ENCODE measurements at places on chromosomes 12 and 14. TPM values are rescaled to one million over a fixed set of nuclear protein-coding genes. Genes with fewer than 3 reads are reported as not detected.

DNA sequence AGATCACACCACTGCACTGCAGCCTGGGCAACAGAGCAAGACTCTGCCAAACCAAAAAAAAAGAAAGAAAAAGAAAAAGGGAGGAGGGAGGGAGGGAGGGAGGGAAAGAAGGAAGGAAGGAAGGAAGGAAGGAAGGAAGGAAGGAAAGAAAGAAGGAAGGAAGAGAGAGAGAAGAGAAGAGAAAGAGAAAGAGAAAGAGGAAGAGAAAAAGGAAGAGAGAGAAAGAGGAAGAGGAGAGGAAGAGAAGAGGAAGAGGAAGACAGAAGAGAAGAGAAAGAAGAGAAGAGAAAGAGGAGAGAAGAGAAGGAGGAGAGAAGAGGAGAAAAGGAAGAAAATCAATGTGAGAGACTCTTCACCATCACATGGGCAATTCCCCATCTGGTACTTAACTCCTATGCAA is 57.6 kb upstream of the CRACR2A start:
- no peak for DNase-seq
- no peak overlapping the region for H3K27ac ChIP-seq
- H3K4me1 ChIP-seq: peaks cover 7% of the 10 kb centered on the region
- H3K27me3 ChIP-seq: no peaks in the 10 kb centered on the region

GRCh38 chr12:117124421-117125271 is 25.4 kb upstream of the TESC start:
- H3K36me3 ChIP-seq: no peaks in the 10 kb centered on the region
- H3K27ac ChIP-seq: no peak overlapping the region
- no peak overlapping the region for H3K4me3 ChIP-seq
- peaks cover under 1% of the 10 kb centered on the region for H3K4me1 ChIP-seq

GRCh38 chr14:67436006-67436866 is 24.3 kb upstream of the PLEK2 start:
- no peaks in the 10 kb centered on the region for H3K4me1 ChIP-seq
- no peak overlapping the region for H3K4me3 ChIP-seq
- no peak overlapping the region for H3K27ac ChIP-seq
- DNase-seq: no peak

DNA sequence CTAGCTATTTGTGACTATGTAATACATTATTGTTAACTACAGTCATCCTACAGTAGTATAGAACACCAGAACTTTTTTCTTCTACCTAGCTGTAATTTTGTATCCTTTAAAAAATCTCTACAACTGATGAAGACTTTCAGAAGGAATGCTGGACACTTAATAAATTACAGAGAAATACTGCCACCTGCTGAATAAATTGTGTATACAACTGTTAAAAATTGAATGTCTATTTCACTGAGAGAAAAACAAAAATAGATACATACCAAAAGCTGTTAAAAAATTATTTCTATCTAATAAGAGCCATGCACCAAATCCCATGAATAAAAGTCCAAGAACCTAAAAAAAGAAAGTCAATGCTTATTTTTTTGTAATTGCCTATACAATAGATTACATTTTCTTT is 6.6 kb downstream of the TSPAN19 start:
- no peak for DNase-seq
- H3K36me3 ChIP-seq: no peaks in the 10 kb centered on the region
- no peak overlapping the region for H3K27ac ChIP-seq
- no peak overlapping the region for H3K4me3 ChIP-seq

DNA sequence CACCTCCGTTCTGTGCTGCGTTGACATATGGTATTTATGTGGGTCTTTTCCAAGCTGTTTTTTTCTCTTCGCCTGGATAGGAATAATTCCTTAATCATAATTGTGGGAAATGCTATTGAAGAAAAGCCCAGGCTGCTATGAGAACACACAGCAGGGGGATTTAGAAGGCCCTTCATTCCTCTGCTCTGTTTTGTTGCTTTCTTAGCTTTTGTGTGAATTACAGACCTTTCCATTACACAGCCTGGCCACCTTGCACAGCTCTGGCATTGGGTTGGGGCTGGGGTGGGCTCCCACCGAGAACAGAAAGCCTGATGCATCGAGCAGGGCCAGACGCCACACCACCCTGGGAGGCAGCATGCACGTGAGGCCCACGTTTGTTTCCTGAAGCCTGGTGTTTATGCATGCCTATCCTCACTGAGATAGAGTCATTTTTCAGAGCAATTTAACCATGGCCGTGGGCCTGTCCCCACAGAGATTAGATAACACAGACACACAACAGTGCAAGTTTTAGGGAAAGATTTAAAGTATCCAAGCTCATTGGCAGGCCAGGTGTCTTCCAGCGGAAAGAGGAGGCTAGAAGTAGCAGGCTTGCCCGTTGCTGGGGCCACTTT is 287.6 kb upstream of the PWP1 start:
- H3K27ac ChIP-seq: no peak overlapping the region
- no peak overlapping the region for H3K4me3 ChIP-seq
- H3K36me3 ChIP-seq: peaks cover 3% of the 10 kb centered on the region
- no peak for DNase-seq
- H3K27me3 ChIP-seq: no peaks in the 10 kb centered on the region

DNA sequence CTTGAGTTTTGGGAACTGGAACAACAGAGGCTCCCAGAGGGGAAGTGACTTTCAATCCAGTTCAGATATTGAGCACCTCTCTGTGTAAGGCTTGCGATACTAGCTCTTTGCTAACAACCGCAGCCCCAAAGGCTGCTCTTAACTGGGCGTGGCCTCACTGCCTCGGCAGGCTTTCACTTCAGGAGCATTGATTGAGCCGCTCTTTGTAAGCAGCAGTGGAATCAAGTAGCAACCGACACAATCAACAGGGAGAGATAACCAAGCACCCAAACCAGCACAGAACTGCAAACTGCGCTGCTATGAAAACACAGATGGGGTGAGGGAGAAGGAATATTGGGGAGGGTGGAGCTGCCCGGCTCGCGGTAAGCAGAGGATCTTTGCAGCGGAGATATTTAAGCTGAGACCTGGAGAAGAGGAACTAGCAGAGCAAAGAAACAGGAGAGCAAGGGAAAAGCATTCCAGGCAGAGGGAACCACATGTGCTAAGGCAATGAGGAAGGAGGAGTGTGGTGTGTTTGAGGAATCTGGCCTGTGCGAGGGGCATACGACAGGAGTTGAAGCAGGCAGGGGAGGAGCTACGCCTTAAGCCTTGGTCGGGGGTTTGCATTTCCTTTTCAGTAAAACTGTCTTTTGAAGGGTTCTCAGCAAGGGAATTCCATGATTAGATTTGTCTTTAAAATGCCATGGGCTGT is 17.3 kb upstream of the YY1 start:
- DNase-seq: peak; percentile 86
- peaks cover 16% of the 10 kb centered on the region for H3K4me1 ChIP-seq
- no peak overlapping the region for H3K4me3 ChIP-seq
- H3K27ac ChIP-seq: no peak overlapping the region

DNA sequence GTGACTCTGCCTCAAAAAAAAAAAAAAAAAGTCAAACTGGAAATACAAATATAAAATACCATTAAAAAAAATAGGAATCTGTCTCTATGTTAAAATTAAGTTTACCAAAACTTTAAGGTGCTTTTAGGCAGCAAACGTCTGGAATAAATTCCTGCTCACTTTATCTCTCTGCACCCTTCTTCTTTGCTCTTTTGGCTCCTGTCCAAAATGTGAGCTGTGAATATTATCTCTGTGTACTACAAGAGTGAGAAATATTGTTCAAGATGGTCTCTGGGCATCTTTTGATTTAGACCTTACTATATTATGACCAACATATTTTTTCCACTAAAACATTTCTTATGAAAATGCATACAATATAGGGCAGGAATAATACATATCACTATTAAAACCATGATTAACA is 63.7 kb downstream of the PUS7L start:
- no peaks in the 10 kb centered on the region for H3K4me1 ChIP-seq
- no peak overlapping the region for H3K27ac ChIP-seq
- DNase-seq: no peak
- peaks cover 11% of the 10 kb centered on the region for H3K27me3 ChIP-seq
- no peaks in the 10 kb centered on the region for H3K36me3 ChIP-seq

- no peak overlapping the region for H3K4me3 ChIP-seq
- H3K36me3 ChIP-seq: no peaks in the 10 kb centered on the region
- H3K4me1 ChIP-seq: no peaks in the 10 kb centered on the region
Observed at GRCh38 chr12:122848471-122849351, 13.5 kb downstream of the HIP1R start.

DNA sequence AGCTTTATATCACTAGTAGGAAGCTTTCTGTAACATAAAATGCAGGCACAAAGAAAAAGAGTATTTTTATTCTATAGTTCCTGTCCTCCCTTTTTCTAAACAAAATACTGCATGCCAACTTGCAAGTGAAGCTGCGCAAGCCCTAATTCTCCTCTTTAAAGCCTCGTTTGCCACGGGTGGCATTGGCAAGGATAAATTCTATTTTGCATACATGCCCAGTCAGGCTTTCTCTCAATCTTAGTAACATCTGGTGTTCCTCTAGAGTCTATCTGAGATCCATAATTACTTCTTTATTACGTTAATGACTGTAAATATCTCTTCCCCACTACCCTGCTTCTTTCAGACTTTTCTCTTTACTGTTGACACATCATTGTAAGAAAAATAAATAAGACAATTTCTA is 97.1 kb upstream of the DAAM1 start:
- no peak overlapping the region for H3K4me3 ChIP-seq
- no peaks in the 10 kb centered on the region for H3K36me3 ChIP-seq
- peaks cover 18% of the 10 kb centered on the region for H3K27me3 ChIP-seq
- H3K4me1 ChIP-seq: no peaks in the 10 kb centered on the region

DNA sequence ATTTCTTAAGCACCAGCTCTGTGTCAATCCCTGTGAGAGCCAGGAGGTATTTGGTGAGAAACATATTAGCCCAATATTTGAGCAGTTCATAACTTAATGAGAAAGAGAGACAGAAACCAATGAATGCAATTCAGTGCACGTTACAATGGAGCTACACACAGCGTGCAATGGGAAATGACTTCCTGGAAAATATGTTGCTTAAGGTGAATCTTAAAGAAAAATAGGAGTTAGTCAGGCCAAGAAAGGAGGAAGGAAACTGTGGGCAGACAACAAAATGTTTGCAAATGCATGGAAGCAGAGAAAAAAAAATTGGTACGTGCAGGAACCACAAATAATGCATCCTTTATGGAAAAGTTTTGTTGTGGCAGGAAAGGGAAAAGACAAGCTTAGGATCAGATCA is 481.7 kb downstream of the BCAT1 start:
- H3K27ac ChIP-seq: no peak overlapping the region
- no peaks in the 10 kb centered on the region for H3K27me3 ChIP-seq
- no peak for DNase-seq

- no peaks in the 10 kb centered on the region for H3K36me3 ChIP-seq
- H3K4me3 ChIP-seq: no peak overlapping the region
- H3K27me3 ChIP-seq: no peaks in the 10 kb centered on the region
- no peak for DNase-seq
Observed at GRCh38 chr14:40623643-40624042, 983.0 kb upstream of the LRFN5 start.

DNA sequence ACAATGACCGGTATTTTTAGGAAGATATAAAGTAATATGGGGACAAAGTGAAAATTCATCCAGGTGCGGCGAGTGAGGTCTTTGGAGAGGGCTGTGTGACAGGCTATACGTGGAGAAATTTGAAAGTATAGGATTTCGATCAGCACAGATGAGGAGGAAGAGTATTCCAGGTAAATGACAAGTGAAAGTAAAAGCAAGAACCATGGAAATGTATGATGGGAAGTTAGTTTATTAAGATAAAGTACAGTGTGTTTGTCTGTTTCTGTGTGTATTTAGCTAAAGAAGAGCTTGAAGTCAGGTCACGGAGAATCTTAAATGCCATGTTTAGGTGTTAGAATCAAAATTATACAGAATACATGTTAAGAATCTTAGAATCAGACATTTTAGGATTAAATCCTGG is 239.0 kb downstream of the CPNE8 start:
- no peaks in the 10 kb centered on the region for H3K36me3 ChIP-seq
- H3K27ac ChIP-seq: no peak overlapping the region
- no peak for DNase-seq
- H3K4me3 ChIP-seq: no peak overlapping the region
- no peaks in the 10 kb centered on the region for H3K4me1 ChIP-seq

DNA sequence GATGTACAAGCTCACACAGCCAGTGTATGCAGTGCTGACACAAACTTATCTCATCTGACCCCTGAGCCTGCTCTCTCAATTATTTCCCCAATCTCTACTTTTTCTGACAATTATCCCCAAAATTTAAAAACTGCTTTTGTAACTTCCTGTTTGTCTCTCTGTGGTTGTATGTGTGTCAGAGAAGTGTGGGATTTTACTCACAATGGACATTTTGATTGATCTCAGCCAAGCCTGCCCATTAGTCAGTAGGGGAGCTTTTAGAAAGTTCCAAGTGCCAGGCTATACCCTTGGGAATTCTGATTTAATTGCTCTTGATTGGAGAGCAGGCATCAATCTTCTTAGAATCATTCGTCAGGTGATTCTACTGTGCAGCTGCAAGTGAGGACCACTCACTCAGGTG is 64.9 kb upstream of the LMNTD1 start:
- no peak for DNase-seq
- no peaks in the 10 kb centered on the region for H3K36me3 ChIP-seq
- H3K4me1 ChIP-seq: no peaks in the 10 kb centered on the region
- no peak overlapping the region for H3K4me3 ChIP-seq
- no peaks in the 10 kb centered on the region for H3K27me3 ChIP-seq
- no peak overlapping the region for H3K27ac ChIP-seq

GRCh38 chr12:52662918-52663229 is 10.9 kb upstream of the KRT2 start:
- no peak for DNase-seq
- no peak overlapping the region for H3K27ac ChIP-seq
- no peak overlapping the region for H3K4me3 ChIP-seq
- H3K4me1 ChIP-seq: peaks cover 8% of the 10 kb centered on the region
- H3K27me3 ChIP-seq: peaks cover 7% of the 10 kb centered on the region
- no peaks in the 10 kb centered on the region for H3K36me3 ChIP-seq

GRCh38 chr14:48504921-48505320 is 829.5 kb upstream of the MDGA2 start:
- no peaks in the 10 kb centered on the region for H3K36me3 ChIP-seq
- no peak for DNase-seq
- H3K4me3 ChIP-seq: no peak overlapping the region
- no peak overlapping the region for H3K27ac ChIP-seq
- no peaks in the 10 kb centered on the region for H3K4me1 ChIP-seq

- no peaks in the 10 kb centered on the region for H3K4me1 ChIP-seq
- DNase-seq: no peak
- H3K27ac ChIP-seq: no peak overlapping the region
- no peaks in the 10 kb centered on the region for H3K36me3 ChIP-seq
Observed at GRCh38 chr12:58575256-58575655, 345.0 kb downstream of the LRIG3 start.

GRCh38 chr12:53227341-53227740 is 4.7 kb downstream of the RARG start:
- H3K4me3 ChIP-seq: no peak overlapping the region
- H3K27me3 ChIP-seq: no peaks in the 10 kb centered on the region

- no peak for DNase-seq
- H3K36me3 ChIP-seq: peaks cover 3% of the 10 kb centered on the region
- no peaks in the 10 kb centered on the region for H3K27me3 ChIP-seq
Observed at GRCh38 chr14:77279719-77280118, 8.7 kb upstream of the NGB start.

Gene OR4K15
- not detected for total RNA-seq

Gene ADAMTS20
- not detected for total RNA-seq

Gene ACSS3
- total RNA-seq: not detected

Gene ARMH4
- not detected for total RNA-seq

Gene FBLN5
- total RNA-seq: 2.6 TPM

Data from activated CD8-positive, alpha-beta T cell treated with anti-CD3 and anti-CD28 coated beads, Interleukin-2, amount 10 ng/mL, durations not matched to agents 7 days and 5 days (primary cell).